Activated CD4-positive, alpha-beta T cell treated with anti-CD3 and anti-CD28 coated beads, Interleukin-2, amount 10 ng/mL, durations not matched to agents 7 days and 5 days (primary cell): ENCODE measurements at places on chromosomes 4 and X. TPM values are rescaled to one million over a fixed set of nuclear protein-coding genes. Genes with fewer than 3 reads are reported as not detected.

ALB gene
- total RNA-seq, result not detected

- H3K27me3 ChIP-seq, result no peaks in the 10 kb centered on the region
- H3K36me3 ChIP-seq, result no peaks in the 10 kb centered on the region
- no peak for DNase-seq
- H3K4me1 ChIP-seq, result no peaks in the 10 kb centered on the region
- H3K27ac ChIP-seq, result no peak overlapping the region
- no peak overlapping the region for H3K4me3 ChIP-seq
These were observed 101.0 kb downstream of the HMX1 start for GRCh38 chr4:8770518-8771257.

TLR6 gene
- 3.5 TPM for total RNA-seq

SMR3A gene
- not detected for total RNA-seq

NAAA gene
- total RNA-seq, result 41.1 TPM

- H3K4me1 ChIP-seq, result peaks cover 78% of the 10 kb centered on the region
- H3K36me3 ChIP-seq, result peaks cover 69% of the 10 kb centered on the region
- no peaks in the 10 kb centered on the region for H3K27me3 ChIP-seq
- DNase-seq, result no peak
These were observed 8.1 kb downstream of the TMEM131L start for GRCh38 chr4:153474251-153474650.

DNA sequence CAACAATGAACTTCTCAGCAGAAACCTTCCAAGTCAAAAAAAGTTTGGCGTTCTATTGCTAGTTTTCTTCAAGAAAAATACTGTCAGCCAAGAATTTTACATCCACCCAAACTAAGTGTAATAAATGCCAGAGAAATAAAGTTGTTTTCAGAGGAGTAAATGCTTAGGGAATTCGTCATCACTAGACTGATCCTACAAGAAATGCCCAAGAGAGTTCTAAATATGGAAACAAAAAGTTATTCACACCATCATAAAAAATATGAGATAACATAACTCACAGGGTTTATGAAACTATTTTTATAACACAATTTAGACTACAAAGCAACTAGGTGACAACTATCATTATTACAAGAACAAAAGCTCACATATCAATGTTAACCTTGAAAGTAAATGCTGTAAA is 259.5 kb upstream of the GABRA2 start:
- H3K4me3 ChIP-seq, result no peak overlapping the region
- no peak for DNase-seq
- H3K36me3 ChIP-seq, result no peaks in the 10 kb centered on the region
- no peaks in the 10 kb centered on the region for H3K4me1 ChIP-seq
- no peaks in the 10 kb centered on the region for H3K27me3 ChIP-seq

SPATA4 gene
- not detected for total RNA-seq

CFAP99 gene
- not detected for total RNA-seq
